ENCODE measurements at places on chromosomes 6 and 20.
A peak's percentile ranks its signal among the peaks of the same experiment; 100 is the strongest.

- DNase-seq, result no peak
Observed at GRCh38 chr6:89172131-89172530, 26.3 kb downstream of the PM20D2 start.

GRCh38 chr6:11824986-11825385 is 46.4 kb upstream of the ADTRP start:
- no peak for DNase-seq

GRCh38 chr6:105345506-105345905 is 57.4 kb downstream of the PREP start:
- DNase-seq, result peak; percentile 57

GRCh38 chr6:139602577-139602976 is 228.1 kb upstream of the CITED2 start:
- DNase-seq, result no peak

DNA sequence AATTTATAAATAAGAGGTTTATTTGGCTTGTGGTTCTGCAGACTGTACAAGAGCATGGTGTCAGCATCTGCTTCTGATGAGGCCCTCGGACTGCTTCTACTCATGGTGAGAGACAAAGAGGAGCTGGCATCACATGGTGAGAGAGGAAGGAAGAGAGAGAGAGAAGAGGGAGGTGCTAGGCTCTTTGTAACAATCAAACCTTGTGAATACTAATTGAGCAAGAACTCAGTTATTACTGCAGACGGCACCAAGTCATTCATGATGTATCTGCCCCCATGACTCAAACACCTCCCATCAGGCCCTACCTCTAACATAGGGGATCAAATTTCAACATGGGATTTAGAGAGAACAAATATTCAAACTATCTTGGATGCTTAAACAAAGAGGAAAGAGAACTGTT is 6.3 kb upstream of the SIRPG start:
- no peak for DNase-seq

GRCh38 chr6:31927242-31927862 is at the start of gene C2:
TSS of gene C2 (plus strand) at chr6:31927717. CDS start at chr6:31927753, 36 bp downstream.
- DNase-seq, result no peak

GRCh38 chr6:144234399-144234798 is 50.7 kb upstream of the UTRN start:
- DNase-seq, result no peak

GRCh38 chr6:79543886-79544285 is 6.7 kb upstream of the LCA5 start:
- no peak for DNase-seq

GRCh38 chr6:75693534-75693933 is 55.5 kb upstream of the MYO6 start:
- no peak for DNase-seq

GRCh38 chr6:121764493-121764892 is 329.0 kb downstream of the GJA1 start:
- DNase-seq, result no peak

DNA sequence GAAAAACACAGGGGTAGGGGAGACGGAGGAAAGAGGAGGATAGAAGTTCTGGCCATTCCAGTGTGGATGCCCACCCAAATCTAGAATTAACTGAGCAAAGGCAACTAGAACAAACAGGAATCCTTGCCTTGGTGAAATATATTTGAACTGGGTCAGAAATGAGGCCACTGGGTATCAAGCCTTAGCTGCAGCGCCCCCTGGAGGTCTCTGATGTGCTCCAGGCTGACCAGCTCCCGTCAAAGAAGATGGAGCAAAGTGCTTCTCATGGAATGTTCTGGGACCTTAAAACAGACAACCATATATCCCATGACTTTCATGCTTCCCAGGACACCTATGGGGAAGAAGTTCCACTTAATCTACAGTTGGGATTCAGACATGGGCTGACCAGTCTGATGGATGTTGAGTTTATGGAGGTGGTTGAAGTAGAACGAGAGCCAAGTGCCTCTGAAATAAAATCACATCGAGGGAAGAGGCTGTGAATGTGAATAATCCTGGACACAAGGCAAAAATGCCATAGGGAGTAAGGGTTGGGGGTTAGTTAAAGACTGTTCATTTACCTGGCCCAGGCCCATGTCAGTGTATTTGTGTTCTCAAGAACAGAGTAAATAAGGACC is 50.4 kb downstream of the HLA-DPB1 start:
- DNase-seq, result peak; percentile 42

DNA sequence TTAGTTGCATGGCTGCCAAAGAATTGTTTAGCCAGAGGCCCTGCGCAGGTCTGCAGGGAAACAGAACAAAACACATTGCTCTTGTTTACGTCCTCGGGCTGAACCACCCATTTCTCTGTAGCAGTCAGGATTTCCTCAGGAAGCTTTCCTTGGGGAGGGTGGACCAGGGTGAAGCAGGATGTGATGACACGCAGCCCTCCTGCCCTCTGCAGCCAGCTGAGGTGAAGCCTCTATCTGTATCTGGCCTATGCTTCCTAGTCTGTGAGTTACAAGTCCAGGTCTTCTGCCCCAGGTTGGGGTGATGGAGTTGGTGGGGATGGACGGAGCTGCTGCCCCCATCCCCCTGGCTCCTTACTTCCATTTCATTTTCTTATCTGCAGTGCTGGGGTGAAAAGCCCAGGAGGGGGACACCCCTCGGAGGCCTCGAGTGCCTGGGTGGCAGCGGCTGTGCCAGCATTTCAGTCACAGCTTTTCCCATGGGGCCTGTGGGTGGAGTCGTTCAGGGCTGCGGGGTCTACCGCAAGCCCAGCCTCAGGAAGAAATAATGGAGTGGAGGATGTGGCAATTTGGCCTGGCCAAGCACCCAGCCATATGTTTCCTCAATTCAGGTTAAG is 24.9 kb downstream of the SASH1 start:
- DNase-seq, result no peak

Measured in globus pallidus (tissue), 1 donor.